HT-29 (cell line): ENCODE measurements at places on chromosomes 7 and 10. TPM values are rescaled to one million over a fixed set of nuclear protein-coding genes. Genes with fewer than 3 reads are reported as not detected.

CAMK2B gene
- total RNA-seq = 1.8 and 1.9 TPM in 2 replicates

AKR1C8 gene
- total RNA-seq = not detected in 2 replicates

ERVW-1 gene
- total RNA-seq = not detected in 2 replicates

DNA sequence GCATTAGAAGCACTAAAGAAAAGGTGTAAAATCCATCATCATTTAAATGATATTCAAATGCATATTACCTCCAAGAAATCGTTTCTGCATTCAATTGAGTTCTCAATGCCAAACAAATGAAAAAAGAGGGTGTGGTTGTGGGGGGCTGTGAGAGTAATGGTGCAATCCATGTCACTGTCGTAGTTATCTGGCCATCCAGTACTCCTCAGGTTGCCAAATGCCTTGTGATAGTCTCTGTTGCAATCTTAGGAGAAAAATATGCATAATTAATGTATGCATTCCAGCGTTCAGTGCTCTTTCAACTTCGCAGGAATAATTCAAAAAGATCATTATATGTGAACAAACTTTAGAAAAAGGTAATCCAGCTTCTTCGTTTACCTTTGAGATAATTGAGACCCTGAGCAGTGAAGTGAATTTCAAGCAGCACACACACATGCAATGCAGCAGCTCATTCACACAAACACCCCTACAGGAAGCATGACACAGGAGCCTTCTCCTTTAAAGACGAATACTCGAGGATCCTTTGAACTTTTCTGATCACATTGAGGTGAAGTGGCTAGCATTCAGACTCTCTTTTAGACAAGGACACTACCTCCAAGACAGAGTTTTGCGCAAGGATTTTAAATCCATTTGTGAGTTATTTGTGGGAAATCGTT, 73.4 kb downstream of the OR13A1 start:
- no peak for DNase-seq

UBTD1 gene
- total RNA-seq = 21.2 and 23.5 TPM in 2 replicates

PHKG1 gene
- total RNA-seq = 1.5 and 1.7 TPM in 2 replicates

- no peak for DNase-seq
These were observed 16.2 kb downstream of the PFKFB3 start for GRCh38 chr10:6218692-6219493.

DNA sequence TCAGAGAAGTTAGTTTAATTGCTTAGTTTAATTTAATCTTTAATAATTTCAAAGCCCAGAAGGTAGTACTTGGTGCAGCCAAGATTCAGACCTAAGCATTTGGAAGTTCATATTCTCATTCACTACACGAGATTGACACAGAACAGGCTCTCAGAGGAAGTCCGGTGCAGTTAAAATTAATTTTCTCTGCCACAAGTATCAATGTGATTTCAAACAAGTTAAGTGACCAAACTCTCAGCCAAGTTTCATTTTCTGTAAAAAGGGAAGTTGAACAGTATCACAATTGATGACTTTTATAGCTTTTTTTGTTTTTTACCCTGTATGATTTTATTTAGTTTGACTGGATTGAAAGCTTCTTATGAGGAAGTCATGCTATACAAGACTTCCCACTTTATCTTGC, 1494.9 kb upstream of the LRRTM3 start:
- DNase-seq = no peak

ANKRD61 gene
- total RNA-seq = not detected in 2 replicates

CLRN3 gene
- total RNA-seq = 17.7 and 21.5 TPM in 2 replicates

MMRN2 gene
- total RNA-seq = 23.4 and 26.6 TPM in 2 replicates

DNA sequence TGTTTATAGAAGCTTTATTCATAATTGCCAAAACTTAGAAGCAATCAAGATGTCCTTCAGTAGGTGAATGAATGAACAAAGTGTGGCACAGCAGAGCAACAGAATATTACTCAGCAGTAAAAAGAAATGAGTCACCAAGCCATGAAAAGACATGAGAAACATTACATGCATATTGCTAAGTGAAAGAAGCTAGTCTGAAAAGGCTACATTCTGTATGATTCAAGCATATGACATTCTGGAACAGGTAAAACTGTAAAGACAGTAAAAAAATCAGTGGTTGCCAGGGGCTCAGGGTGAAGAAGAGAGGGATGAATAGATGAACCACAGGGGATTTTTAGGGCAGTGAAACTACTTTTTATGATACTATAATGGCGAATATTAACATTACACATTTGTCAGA, 80.9 kb upstream of the APBB1IP start:
- no peak for DNase-seq

OR6V1 gene
- not detected in 2 replicates for total RNA-seq

GRCh38 chr10:23994459-23995046, 214.4 kb upstream of the KIAA1217 start:
- DNase-seq = peak; percentile 92

GRCh38 chr10:121519411-121519810, 78.8 kb downstream of the FGFR2 start:
- no peak for DNase-seq

COL28A1 gene
- 0.08 and 0.44 TPM in 2 replicates for total RNA-seq

DNA sequence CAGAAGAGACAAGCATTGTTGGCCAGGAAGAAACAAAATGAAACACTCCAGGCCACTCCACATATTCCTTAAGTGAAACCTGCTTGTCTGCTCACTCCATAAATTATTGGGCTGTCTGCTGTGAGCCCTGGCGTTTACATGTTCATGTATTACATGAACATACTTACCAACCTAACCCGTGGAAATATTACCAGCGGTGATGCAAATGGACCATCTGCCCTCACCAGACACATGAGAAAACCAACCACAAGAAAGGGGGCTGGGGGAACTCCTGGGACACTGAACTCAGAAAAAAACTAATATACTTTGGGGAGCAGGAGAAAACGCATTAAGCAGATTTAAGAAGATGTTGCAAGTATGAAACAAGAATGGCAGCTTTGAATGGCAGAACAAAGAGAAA, 731.2 kb upstream of the IGFBP3 start:
- DNase-seq = no peak

GRCh38 chr7:14685167-14685566, 217.4 kb downstream of the DGKB start:
- no peak for DNase-seq

TYW1B gene
- 1.5 and 2.5 TPM in 2 replicates for total RNA-seq

MRPS16 gene
- 78.0 TPM in 2 replicates for total RNA-seq

- no peak for DNase-seq
These were observed 693.3 kb downstream of the GRID1 start for GRCh38 chr10:85673270-85673669.

DNA sequence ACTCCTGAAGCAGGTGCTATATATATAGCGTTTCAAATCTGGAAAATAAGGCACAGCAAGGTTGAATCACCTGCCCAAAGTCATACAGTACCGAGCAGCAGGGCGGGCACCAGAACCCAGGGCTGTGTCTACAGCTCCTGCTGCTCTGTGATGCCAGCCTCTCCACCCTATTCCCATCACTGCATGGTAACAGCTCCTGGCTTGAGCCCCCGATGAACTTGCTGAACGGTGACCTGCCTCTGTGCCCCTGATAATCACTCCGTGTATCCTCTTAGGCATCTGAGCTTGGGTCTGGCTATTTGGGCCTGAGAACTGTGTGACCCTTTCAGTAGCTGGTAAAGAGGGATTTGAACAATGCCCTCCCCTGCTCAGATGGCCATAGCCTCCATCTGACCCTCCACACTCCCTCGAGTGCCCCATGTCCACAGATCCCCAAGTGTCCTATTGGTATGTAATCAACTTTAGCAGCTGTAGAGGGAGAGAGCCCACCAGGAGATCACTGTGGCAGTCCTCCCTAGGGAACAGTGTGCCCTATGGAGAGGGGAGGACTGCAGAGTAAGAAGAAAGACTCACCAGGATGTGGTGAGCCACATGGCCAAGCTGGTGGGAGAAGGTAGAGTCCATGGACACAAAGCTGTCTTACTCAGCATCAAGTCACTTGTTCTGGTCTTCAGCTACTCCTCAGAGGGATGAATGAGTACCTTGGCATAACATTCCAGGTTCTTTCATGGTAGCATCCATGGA, 1.1 kb upstream of the ARHGAP22 start:
- DNase-seq = no peak
